ENCODE measurements at places on chromosomes 2 and 18.

DNA sequence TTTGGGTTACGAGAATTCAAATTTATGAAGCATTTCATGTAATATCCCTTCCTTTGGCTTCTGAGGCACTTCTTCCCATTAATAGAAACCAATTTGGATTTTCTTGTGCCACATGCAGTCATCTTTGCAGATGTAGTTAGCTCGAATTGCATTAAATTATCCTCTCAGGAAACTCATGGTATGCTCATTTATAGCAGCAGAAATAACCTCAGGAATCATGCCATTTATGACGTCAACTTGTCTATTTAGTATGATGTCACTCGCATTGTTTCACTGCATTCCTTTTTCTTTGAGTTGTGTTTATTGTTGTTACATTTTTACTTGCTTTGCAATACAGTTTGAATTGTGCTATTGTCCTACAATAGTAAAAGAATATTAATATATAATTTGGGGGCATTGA lies 163.8 kb downstream of the RBM43 start:
- DNase-seq: peak; percentile 20

GRCh38 chr2:119190321-119191111 lies 32.0 kb upstream of the C1QL2 start:
- DNase-seq: no peak

DNA sequence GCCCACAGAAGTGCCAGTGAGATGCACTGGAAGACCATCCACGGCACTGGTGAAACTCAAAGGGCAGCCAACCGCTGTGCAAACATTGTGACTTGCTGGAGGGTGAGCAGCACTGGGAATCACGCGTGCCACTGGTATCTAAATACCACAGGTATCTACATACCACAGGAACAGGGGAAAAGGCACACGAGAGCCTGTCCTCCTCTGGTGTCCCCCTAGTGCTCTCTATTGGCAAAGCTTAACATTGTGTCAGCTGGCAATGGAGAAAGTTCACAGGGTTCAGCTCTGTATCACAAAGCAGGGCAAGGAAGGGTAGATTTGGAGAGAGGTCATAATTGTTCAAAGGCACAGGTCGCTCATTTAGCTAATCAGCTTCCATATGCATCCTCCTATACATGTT lies 12.6 kb upstream of the SEC11C start:
- no peak for DNase-seq

DNA sequence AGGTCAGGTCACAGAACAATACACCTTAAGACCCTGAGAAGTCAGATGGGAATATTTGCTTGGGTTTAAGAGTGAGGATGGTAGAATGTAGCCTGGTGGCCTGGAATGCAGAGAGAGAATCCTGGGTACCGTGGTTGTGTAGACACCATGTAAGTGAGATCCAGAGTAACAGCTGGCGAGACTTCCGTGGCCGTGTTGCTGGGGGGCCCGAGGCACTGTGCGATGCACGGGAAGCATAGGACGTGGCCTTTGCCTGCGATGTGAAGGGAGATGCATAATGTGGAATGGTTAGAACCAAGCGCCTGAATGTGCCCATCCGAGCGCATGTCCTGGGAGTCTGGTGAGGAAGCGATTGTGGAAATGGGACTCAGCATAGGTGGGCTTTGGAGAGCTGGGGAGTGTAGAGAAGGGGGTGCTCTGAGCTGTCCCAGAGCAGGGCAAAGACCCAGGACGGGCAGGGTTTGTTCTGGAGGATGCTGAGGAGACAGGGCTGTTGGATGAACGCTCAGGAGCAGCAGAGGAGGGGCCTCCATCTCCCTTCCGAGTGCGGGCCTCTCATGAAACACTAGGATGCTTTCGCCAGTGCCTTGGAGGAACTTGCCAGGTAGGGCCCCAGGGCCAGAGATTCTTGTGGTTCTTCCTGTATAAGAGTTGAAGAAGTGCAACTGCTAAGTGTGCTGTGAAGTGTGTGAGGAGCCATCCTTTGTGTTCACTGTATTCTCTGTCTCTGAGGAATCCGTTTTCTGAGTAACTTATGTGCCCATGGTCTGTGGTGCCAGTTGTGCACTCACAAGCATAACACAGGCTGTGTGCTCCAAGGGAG lies 7.1 kb downstream of the RNF144A start:
- no peak for DNase-seq

DNA sequence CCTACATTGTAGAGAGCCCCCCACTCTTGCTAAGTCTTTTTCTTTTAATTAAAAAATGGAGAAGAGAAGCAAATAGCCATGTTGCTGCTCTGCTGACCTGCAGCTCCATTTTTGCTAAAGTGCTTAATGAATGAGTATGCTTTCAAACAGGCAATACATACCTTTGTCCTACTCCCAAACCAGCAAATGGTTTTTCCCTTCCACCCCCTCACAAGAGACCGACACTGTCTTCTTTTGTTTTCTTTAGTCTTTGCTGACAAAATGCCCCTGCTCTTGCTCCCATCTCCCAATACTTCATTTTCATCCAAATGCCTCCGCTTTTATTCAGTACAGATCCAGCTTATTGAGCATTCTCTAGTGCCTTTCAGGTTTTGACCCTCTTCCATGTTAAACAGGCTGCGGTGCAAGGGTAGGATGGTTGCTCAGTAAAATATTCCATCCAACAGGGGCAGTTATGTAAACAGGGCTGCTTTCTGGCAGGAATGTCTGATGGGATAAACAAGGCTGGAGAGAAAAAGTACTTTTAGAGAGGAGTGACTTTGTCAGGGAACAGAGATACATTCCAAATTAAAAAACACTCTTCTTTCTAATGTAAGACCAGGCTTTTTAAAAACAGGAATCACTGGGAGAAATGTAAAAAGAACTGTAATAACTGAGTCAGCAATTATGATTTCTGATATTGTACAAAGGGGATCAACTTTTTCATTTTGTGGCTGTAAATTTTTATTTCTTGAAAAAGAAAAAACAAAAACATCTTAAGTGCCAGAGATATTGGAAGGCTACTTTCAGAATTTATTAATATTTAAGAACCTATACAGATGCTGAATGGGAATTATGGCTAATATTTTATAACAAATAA lies 136.8 kb downstream of the MEP1B start:
- peak; percentile 40 for DNase-seq

DNA sequence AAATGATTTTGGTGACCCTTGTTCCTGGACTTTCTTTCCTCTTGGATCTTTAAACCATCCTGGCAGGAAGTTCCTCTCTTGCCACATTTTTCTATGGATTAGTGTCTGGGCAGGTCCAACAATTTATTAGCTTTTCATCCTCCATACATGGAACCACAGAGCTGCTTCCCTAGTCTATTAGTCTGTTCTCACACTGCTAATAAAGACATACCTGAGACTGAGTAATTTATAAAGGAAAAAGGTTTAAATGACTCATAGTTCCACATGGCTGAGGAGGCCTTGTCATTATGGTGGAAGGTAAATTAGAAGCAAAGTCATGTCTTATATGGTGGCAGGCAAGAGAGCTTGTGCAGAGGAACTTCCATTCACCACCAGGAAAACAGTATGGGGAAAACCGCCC lies 122.9 kb downstream of the DDX1 start:
- DNase-seq: no peak
